ENCODE measurements at places on chromosomes 2 and 18.

DNA sequence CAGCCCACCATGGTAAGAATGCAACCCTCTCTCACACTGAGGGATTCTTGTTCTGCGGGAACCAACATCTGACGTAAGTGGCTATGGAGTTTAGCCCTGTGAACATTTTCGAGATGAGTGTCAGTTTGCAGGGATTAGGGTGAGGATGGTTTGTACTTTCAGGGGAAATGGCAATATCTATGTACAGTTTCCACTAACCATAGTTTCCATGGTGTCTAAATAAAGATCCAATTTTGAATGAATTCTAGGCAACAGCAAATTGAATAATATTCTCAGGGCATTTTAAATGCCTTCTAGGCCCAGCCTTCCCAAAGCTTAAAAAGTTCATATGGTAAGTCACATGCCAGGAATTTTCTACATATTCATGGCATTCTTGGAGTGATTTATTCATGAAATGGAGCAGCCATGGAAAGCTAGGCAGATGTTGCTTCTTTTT lies 105.4 kb upstream of the MMADHC start:
- no peak for DNase-seq

DNA sequence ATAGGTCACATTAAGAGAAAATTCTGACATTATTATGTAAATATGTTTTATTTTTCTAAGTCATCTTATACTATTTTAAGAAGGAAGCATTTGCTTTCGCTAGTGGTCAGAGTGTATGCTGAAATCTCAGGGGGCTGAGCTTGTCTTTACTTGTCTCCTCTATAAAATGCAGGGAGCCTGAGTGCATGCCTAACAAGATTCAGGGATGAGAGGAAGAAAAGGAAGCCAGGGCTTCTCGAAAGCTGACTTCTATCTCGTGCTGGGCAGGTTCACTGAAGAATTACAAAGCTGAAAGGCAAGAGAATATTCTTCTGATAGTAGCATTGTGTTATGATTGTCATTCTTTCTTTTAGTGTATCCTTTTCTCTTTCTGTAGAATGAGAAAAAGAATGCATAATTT lies 467.4 kb downstream of the SOX11 start:
- DNase-seq = no peak

DNA sequence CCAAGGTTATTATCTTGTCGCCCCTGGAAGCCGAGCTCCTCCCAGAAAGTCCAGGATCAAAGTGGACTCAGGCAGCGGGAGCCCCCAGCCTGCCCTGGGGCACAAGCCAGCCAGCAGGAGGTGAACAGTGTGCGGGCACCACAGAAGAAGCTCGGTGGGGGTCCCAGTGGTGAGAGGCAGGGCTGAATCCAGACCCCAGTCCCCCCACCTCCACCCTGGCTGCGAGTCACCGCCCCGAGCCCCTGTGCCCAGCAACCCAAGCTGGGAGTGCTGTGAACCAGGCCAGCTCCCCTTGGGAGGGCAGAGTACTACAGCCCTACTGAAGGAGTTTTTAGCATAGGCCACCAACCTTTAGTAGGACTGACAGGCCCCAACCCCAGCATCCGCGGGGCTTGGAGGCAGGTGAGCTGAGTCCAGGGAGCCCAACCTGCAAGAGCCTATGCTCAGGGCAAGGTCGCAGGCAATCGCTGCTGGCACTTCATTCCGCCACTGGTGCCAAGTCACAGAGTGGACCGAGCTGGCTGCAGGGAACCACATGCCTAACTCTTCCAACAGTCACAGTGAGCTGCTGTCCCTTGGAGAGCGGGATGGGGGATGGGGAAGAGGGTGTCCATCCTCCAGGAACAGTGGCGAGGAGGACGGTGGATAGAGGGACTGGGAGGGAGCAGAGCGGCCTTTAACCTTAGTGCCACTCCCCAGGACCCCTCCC lies 3.0 kb downstream of the PIEZO2 start:
- no peak for DNase-seq

DNA sequence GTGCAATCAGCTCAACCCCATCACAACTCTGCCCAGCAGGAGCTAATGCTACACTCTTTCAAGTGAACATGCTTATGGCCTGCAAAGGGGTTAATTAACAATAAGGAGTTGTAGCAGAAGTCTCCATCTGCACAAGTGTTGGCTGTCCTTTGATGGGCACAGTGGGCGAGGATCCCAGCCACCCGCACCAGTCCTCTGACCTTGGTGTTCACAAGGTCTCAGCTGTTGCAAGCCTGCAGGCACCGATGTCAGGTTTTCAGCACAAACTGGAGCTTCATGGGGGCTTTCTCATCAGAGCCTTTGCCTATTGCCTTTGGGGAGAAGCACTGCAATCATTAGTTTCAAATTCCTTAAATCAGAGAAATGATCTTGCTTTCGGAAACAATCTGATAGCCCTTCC lies 60.9 kb upstream of the TMEM178A start:
- DNase-seq = no peak

DNA sequence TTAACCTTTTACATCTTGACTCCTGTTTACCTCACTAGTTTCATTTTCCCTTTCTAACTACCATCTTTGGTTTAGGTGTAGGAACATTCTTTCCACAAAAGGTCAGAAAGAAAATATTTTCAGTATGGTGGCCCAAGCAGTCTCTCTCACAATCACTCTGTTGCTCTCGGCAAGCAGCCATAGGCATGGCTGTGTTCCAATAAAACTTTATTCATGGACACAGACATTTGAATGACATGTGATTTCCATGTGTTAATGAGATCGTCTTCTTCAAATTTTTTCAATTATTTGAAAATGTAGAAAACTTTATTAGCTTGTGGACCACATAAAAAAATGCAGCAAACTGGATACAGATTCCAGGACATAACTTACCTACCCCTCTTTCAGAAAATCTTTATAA lies 109.7 kb upstream of the CNTNAP5 start:
- no peak for DNase-seq

GRCh38 chr2:237218756-237219155 lies 133.1 kb downstream of the COPS8 start:
- no peak for DNase-seq
